ENCODE measurements at places on chromosomes 16 and 17. TPM values are rescaled to one million over a fixed set of nuclear protein-coding genes. Genes with fewer than 3 reads are reported as not detected.

Gene XAF1
- total RNA-seq = 64.2 TPM

Gene KRTAP1-1
- total RNA-seq = not detected

Gene WNT3
- 0.07 TPM for total RNA-seq

Gene TPSG1
- not detected for total RNA-seq

Gene LRRC59
- total RNA-seq = 62.7 TPM

Gene MYL4
- 0.33 TPM for total RNA-seq

Gene KRTAP3-2
- total RNA-seq = not detected

Gene TMIGD1
- total RNA-seq = not detected

Gene SLC38A8
- not detected for total RNA-seq

Gene ADAD2
- not detected for total RNA-seq

Gene KRTAP9-4
- total RNA-seq = not detected

Gene GAST
- total RNA-seq = not detected

Gene CCL4
- total RNA-seq = 476 TPM

Gene PRR15L
- not detected for total RNA-seq

Gene VPS4A
- total RNA-seq = 71.5 TPM

Gene TBX4
- total RNA-seq = not detected

Gene SYNGR3
- total RNA-seq = 10.3 TPM

Gene CCDC200
- total RNA-seq = 1.5 TPM

Gene ABCC11
- total RNA-seq = not detected

Gene CSH2
- total RNA-seq = not detected

Gene ZDHHC1
- total RNA-seq = 1.8 TPM

Gene MINK1
- total RNA-seq = 122 TPM

Gene IL17C
- total RNA-seq = 3.0 TPM

Gene CES1
- total RNA-seq = 1.7 TPM

Gene MXRA7
- 46.5 TPM for total RNA-seq

Gene NLRC5
- 535 TPM for total RNA-seq

All from natural killer cell (primary cell).